MCF 10A (cell line): ENCODE measurements at places on chromosomes 12 and 14.

GRCh38 chr14:105196265-105196960, 15.3 kb upstream of the NUDT14 start:
- DNase-seq: no peak

DNA sequence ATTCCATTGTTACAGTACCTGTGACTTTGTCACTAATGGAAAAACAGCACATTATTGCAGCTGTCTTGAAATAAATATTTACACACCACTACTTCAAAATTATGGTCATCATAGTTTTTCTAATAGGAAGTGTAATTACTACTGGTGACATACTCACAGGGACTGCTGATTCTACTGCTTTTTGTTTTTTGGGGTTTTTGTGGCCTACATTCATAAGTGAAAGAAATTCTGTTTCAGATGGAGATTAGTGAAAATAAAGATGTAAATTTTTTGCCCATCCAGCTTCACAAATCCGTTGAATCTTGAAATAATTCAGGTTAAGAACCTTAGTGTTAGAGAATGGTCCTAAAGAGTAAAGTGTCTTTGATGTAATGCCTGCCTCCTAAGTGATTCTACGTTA, 17.5 kb downstream of the KNTC1 start:
- no peak for DNase-seq

GRCh38 chr12:18165422-18165871, 75.5 kb upstream of the RERGL start:
- DNase-seq: peak; percentile 45

GRCh38 chr14:64867182-64867581, 12.5 kb downstream of the SPTB start:
- no peak for DNase-seq

DNA sequence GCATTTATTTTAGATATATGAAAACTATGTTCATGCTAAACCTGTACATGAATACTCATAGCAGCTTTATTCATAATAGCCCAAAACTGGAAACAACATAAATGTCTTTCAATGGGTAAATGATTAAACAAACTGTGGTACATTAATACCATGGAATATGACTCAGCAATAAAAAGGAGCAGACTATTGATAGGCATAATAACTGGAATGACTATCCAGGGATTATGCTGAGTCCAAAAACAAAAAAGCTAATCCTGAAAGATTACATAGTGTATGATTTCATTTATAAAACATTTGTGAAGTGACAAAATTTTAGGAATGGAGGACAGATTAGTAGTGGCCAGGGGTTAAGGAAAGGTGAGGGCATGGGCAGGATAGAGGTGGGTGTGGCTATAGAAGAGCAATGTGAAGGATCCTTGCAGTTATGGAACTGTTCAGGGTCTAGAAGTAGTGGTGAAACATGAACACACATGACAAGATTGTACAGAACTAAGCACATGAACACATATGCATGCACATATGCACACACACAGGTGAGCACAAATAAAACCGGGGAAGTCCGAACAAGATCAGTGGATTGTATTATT, 61.1 kb upstream of the CDKN3 start:
- no peak for DNase-seq

- DNase-seq: no peak
Observed at GRCh38 chr12:93886533-93887511, 209.6 kb downstream of the CRADD start.

DNA sequence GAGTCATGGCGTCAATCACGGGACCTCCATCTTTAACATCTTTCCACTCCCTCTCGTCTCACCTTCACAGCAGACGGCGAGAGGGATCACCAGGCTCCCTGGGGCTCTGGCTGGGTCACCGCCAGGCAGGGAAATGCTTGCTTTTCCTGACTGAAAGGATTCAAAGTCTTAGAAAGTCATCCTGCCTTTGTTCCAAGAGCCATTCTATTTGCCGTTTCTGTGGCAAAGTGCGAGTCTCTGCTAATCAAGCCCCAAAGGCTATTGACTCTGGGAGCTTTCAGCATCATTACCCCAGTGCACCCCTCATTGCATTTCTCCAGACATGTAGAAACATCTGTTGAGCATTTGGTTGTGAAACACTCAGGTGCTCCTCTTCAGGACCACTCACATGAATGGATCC, 69.6 kb downstream of the GSC start:
- no peak for DNase-seq

DNA sequence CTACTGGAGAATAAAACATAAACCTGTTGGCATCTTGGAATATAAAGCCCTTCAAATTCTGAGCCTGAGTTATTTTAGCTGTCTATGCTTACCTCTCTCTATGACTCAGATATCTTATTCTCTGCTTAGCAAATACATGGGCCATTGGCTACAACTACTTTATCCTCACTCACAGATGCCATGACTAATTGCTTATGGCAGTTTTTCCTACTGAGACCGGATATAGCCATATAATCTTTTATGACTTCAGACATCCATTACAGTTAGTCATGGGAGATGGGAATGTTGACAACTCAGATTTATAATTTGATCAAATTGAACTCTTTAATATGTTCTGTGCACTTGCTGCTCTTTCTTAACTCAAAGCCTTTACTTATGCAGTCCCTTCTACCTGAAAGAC, 502.4 kb upstream of the ATP2B1 start:
- DNase-seq: peak; percentile 61

GRCh38 chr14:93780813-93781400, 7.4 kb downstream of the PRIMA1 start:
- no peak for DNase-seq

DNA sequence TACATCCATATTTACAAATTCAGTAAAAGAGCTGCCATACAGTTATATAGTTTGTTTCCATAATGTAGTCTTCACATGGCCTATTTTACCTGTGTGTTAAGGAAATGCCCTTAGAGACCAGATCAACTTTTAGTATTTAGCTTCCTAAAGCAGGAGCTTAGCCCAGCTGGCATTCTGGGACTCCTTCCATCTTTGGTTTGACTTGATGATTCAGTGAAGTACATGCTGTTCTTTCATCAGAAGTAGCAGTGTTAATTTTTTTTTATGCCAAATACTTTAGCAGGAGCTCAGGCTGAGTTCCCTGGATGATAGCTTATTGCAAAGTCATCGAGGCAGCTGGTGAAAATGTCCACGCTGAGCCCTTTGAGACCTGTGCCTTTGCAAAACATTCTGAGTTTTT, 101.0 kb downstream of the FOXG1 start:
- no peak for DNase-seq

DNA sequence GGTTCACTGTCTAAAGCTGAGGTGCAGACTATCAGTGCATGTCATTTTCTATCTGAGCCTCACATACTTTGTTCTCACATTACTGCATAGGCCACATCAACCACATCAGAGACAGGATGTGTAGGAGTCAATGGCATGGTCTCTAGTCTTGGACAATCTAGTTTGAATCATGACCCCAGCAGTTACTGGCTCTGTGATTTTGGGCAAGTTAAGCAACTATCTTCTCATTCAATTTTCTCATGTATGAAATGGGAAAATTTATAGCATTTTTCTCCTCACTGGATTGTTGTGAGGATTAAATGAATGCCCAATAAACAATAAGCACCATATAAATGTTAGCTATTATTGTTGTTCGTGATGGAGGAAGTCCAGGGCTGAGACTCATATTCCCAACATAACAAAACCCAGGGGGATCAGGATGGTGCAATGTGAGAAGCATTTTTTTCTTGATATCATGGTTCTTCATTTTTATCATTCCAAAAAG, 432.6 kb downstream of the LRIG3 start:
- DNase-seq: peak; percentile 9
